ENCODE measurements at places on chromosomes 6 and 20. TPM values are rescaled to one million over a fixed set of nuclear protein-coding genes. Genes with fewer than 3 reads are reported as not detected.

DNA sequence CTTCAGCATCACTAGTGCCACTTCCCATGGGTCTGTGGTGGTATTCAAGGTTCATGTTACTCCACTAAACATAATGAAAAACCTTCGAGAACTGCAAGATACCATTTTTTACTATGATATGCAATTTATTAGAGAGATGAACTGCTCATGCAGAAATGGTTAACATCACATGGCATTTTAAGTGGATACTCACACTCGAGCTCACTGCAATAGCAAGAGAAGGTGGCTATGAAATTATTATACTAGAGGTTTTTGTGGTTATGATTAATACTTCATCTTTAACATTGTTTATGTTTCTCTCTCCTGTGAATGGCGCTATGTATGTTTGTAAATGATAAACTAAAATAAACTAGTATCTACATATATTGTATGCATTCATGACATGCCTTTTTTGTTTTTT lies 35.1 kb downstream of the SCAF8 start:
- no peak for DNase-seq

GRCh38 chr6:55495277-55495676 lies 83.7 kb downstream of the HMGCLL1 start:
- no peak for DNase-seq

- no peak for DNase-seq
Measured at GRCh38 chr20:44533928-44534327, 12.1 kb upstream of the SERINC3 start.

GRCh38 chr6:29953001-29953441 lies 10.7 kb downstream of the HLA-A start:
- no peak for DNase-seq

- no peak for DNase-seq
Measured at GRCh38 chr6:50815436-50816114, 3.1 kb upstream of the TFAP2B start.

DNA sequence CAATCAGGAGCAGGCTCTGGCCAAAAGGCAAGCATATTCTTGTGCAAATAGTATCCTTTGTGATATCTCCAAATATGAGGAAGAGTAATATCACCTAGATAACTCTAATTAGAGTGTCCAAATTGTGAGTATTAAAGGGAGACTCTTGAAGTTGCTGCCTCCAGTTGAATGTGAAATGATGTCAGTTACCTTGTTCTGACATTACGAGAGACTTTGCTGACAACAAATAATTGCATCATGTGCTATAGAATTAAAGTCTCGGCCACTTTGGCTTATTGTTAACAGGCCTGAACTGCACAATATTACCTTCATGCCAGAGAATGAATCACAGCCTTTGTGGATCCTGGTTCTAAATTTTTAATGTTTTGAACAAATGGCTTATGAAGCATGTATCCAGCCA lies 106.5 kb downstream of the AIG1 start:
- no peak for DNase-seq

- no peak for DNase-seq
Measured at GRCh38 chr6:6717953-6718352, 129.4 kb downstream of the LY86 start.

DNA sequence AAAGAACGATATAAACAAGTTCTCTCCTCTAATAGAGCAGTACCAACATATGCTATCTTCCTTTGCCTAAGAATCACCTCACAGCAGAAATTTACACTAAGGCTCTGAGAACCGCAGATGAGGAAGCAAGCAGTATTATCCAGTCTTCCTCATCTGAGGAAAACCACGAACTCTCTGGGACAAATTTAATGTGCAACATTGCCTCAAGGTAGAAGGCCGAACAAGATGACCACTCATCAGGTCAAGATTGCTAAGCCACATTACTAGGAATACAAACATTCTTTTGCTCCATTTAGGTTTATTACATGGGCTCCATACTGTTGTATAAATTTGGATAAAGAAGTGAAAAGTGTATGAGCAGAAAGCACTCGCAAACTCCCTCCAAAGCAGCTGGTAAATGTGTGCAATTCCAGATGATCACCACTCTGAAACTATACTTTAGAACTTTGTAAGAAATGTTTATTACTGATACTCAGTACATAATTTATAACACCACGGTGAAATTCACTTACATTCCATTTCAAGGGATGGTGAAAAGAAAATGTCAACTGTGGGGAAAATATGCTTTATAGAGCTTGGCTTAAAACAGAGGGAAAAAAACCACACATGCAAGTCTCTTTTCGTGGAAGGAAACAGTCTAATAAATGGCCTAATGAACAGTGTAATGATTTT lies 398.4 kb downstream of the BTBD9 start:
- no peak for DNase-seq

GRCh38 chr6:35305117-35305516 lies 7.5 kb downstream of the DEF6 start:
- peak; percentile 49 for DNase-seq

GRCh38 chr6:122692175-122692598 lies 82.0 kb downstream of the PKIB start:
- peak; percentile 25 for DNase-seq

DNA sequence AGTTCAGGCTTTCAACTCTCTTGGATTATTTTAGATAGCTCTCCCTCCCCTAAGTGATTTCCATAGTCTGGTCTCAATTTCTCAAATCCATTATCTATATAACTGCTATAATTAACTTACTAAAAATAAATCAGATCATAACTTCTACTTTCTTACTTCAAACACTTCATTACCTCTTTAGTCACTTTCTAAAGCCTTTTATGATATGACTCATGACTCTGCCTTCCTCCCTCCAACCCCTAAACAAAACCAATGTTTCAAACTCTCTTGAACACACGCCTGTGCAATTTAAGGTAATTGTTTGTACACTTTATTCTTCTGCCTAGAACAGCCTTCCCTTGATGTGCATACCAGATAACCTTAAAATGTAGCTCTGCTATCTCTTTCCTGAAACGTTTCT lies 100.5 kb downstream of the LMBRD1 start:
- no peak for DNase-seq

DNA sequence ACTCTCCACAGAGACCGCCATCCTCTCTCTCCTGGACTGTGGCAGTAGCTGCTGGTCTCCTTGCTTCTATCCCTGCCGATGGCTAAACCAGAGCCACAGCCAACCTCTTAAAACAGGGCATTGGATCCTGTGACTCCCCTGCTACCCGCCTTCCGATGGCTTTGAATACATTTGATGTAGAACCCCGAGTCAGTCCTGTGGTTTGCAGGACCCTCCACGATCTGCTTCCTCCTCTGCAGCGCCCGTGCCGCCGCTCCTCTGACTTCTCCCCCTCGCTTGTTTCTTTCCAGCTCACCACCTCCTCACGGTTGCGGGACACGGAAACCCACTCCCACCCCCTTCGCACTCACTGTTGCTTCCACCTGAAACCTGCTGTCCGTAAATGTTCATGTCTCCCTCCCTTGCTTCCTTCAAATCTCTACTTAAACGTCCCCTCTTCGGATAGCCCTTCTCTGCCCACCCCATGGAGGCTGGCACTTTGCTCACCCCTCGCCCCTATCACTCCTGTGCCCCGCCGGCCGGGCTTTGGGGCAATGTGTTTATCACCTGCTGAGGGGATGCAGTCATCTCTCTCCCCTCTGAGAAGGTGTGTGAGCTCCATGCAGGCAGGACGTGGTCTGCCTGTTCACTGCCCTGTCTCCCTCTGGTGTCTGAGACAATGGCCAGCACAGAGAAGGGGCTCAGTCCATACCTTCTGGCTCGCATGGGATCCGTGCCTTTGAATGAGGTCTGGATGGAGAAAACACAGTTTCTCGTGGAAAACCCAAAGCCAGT lies 67.8 kb downstream of the GFOD1 start:
- no peak for DNase-seq

- DNase-seq = peak; percentile 77
Measured at GRCh38 chr20:41387444-41387851, 20.8 kb upstream of the EMILIN3 start.

SPATA25 gene
- 7.5 TPM for total RNA-seq

OR12D3 gene
- not detected for total RNA-seq

FLRT3 gene
- 0.17 TPM for total RNA-seq

ENPP3 gene
- total RNA-seq = not detected

SAPCD1 gene
- total RNA-seq = 3.9 TPM

MROH8 gene
- 0.63 TPM for total RNA-seq

LAMA2 gene
- 6.4 TPM for total RNA-seq

FAM209B gene
- not detected for total RNA-seq

SPAG4 gene
- 2.7 TPM for total RNA-seq

BRPF3 gene
- total RNA-seq = 47.5 TPM

FHL5 gene
- not detected for total RNA-seq
